A549 treated with ZK216348 at 1 μM for 4 hours (cell line): ENCODE measurements at places on chromosomes 11 and 22. TPM values are rescaled to one million over a fixed set of nuclear protein-coding genes. Genes with fewer than 3 reads are reported as not detected.

The ALG12 gene
- 5.1 to 13.8 TPM (median 11.0 TPM) in 5 replicates for total RNA-seq

The TPCN2 gene
- total RNA-seq = 8.1 to 15.0 TPM (median 12.8 TPM) in 5 replicates

The APOA4 gene
- not detected in 5 replicates for total RNA-seq

The OTOG gene
- total RNA-seq = not detected in 5 replicates

The SLC43A3 gene
- 0.38 to 0.75 TPM (median 0.53 TPM) in 5 replicates for total RNA-seq

The PKDREJ gene
- not detected in 5 replicates for total RNA-seq

The ZNF280B gene
- total RNA-seq = 0.74 to 1.9 TPM (median 1.5 TPM) in 5 replicates
